ENCODE measurements at places on chromosomes 3 and 15. TPM values are rescaled to one million over a fixed set of nuclear protein-coding genes. Genes with fewer than 3 reads are reported as not detected.

NOP10 gene
- 189 TPM for total RNA-seq

ESYT3 gene
- total RNA-seq, result not detected

SLC15A2 gene
- under 0.01 TPM for total RNA-seq

A4GNT gene
- total RNA-seq, result not detected

XIRP1 gene
- total RNA-seq, result not detected

MORC1 gene
- not detected for total RNA-seq

CLDN1 gene
- total RNA-seq, result 0.16 TPM

CORO2B gene
- 0.32 TPM for total RNA-seq

EXD1 gene
- not detected for total RNA-seq
